Naive thymus-derived CD4-positive, alpha-beta T cell (primary cell): ENCODE measurements at places on chromosomes 11 and 22.

DNA sequence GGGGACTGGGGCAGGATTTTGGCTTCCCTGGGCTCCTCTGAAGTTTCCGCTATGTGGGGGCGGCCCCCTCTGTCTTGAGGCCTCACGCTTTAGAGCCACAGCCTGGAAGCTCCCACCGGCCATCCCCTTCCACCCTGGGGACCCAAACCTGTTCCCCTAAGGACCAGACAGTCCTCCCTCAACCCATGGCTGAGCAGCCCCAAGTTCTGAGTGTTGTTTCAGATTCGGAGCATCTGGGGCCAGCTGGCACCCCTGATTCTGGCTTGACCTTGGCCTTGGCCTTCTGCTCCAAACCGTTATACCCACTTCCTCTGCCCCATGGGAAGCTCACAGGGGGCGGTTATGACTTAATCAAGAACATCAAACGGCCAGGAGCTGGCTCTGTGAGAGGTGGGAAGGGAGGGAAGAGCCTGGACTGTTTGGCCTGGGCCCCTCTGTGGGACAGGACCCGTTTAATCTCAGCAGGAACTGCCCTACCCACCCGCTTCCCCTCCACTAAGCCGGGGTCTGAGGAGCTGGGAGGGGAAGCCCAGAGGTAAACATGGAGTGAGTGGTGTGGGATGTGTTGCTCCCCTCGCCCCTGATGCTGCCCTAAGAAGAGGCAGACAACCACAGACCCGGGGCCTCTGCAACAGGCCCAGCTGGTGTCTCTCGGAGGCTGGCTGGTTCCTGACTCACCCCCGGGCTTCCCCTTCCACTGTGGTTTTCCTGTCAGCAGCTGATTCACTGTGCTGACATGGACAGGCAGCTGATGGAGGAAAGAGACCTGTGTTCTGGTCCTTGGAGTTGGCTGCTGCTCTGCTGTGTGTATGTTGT lies 3.4 kb downstream of the CD82 start:
- peak; percentile 85 for DNase-seq

GRCh38 chr11:34926101-34926830 lies 9.8 kb downstream of the PDHX start:
- no peak for DNase-seq

- DNase-seq: no peak
Measured at GRCh38 chr22:21446128-21446826, 20.9 kb upstream of the TMEM191C start.

DNA sequence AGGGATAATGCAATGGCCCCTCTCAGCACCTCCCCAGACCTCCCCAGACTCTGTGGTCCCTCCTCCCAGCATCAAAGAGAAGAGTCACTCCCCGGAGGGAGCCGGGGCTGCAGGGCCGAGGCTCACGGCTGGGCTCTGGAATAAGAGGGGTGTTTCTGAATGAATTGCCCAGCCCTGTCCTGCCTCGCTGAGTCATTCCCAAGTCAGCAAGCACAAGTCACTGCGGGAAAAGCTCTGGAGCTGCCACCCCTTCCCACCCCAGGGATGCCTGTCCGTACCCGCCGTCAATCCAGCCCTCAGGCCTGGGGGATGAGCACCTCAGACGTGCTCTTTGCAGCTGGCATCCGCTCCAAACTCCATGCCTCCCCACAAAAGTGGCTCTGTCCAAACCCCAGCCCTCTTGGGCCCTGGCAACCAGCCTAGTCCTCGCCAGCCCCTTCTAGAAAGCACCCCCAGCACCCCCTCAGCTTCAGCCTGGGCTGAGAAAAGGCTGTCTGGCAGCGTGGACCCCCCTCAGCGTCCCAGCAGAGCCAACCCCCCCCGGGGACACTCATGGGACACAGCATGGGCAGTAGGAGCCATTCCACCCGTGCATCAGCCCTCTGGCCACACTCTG lies 22.7 kb downstream of the CELSR1 start:
- DNase-seq: no peak

- no peak for DNase-seq
Measured at GRCh38 chr11:1969035-1969434, 21.9 kb downstream of the MRPL23 start.

DNA sequence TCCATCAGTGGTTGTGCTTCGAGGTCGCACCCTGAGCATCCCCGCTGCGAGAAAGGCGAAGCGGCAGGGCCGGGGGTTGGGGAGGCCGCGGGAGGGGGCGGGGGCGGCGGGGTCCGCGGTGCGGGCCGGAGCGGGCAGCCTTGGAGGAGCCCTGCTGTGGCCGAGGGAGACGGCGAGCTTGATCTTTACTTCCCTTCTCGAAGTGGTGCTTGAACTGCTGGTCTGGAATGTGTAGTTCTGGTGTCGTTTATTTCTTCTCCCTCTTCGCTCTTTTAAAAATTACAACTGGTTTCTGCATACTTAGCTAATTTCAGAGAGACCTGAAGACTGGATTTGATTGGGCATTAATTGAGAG lies 1.1 kb downstream of the APLP2 start:
- no peak for DNase-seq

- DNase-seq: no peak
Measured at GRCh38 chr11:72642043-72642883, 32.0 kb downstream of the PDE2A start.

DNA sequence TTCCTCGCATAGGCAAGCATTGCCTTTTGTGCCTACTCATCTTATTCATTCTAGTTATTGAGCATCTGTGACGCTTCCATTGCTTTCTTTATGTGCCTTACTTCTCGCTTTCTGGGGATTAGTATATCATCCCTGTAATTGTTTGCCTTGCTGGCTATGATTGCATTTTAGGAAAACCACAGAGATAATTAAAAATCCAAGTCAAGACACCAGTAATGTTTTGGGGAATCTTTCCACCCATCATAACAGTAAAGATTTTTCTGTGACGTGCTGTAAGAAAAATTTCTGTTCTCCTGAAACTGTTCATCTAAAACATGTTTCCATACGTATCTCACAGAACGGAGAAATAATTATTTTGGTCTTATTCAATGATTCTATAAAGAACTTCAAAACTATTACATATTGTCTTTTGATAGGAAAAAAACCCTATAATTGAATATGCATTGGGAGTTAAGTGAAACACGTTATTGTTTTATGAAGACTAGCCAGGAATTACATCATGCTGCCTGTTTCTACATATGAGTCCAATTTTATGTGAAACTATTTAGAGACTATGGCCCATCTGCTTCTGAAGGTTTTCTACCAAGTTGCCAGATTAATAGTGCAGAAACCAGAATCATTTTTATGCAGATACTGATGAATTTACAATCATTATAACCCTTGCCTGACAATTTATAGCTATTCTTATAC lies 133.7 kb upstream of the FIBIN start:
- no peak for DNase-seq
